ENCODE measurements at places on chromosomes 12 and 14. TPM values are rescaled to one million over a fixed set of nuclear protein-coding genes. Genes with fewer than 3 reads are reported as not detected.

DNA sequence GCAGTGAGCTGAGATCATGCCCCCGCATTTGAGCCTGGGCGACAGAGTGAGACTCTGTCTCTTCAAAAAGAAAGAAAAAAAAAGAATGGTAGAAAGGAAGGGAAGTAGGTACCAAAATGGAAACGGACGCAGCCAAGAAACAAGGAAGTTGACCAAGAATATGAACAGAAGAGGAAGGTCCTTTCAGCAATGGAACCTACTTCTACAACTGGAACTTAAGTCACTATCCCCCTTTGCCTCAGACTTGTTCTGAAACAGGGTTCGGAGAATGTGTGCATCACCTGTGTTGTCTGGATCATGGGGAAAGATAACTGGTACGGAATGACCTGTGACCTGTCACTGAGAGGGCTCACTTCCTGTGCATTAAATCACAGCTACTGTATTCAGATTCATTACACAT is 43.9 kb upstream of the RNASE1 start:
- H3K36me3 ChIP-seq, result no peaks in the 10 kb centered on the region
- peaks cover 10% of the 10 kb centered on the region for H3K4me1 ChIP-seq
- DNase-seq, result no peak
- no peaks in the 10 kb centered on the region for H3K27me3 ChIP-seq
- H3K27ac ChIP-seq, result no peak overlapping the region
- H3K4me3 ChIP-seq, result no peak overlapping the region

The SIX6 gene
- not detected for total RNA-seq

- DNase-seq, result no peak
- H3K27me3 ChIP-seq, result no peaks in the 10 kb centered on the region
- H3K4me1 ChIP-seq, result no peaks in the 10 kb centered on the region
- H3K4me3 ChIP-seq, result no peak overlapping the region
- H3K36me3 ChIP-seq, result no peaks in the 10 kb centered on the region
These were observed 96.1 kb downstream of the RBM19 start for GRCh38 chr12:113870035-113870434.

The NTN4 gene
- total RNA-seq, result 136 TPM

- peaks cover 3% of the 10 kb centered on the region for H3K4me1 ChIP-seq
- no peak overlapping the region for H3K4me3 ChIP-seq
- H3K27me3 ChIP-seq, result no peaks in the 10 kb centered on the region
- no peak for DNase-seq
- H3K36me3 ChIP-seq, result no peaks in the 10 kb centered on the region
These were observed 37.8 kb upstream of the CRADD start for GRCh38 chr12:93639406-93639805.

The CLEC1B gene
- not detected for total RNA-seq

DNA sequence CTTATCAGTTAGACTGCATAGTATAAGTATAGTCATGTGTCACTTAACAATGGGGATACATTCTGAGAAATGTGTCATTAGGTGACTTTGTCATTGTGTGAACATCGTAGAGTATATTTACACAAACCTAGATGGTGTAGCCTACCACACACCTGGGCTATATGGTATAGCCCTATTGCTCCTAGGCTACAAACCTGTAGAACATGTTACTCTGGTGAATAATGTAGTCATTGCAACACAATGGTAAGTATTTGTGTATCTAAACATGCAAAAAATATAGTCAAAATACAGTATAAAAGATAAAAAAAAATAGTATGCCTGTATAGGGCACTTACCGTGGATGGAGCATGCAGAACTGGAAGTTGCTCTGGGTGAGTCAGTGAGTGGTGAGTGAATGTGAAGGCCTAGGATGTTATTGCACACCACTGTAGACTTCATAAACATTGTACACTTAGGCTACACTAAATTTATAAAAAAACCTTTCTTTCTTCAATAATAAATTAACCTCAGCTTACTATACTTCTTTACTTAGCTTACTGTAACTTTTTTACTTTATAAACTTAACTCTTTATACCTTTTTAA is 40.3 kb upstream of the ANKS1B start:
- DNase-seq, result no peak
- H3K27ac ChIP-seq, result no peak overlapping the region
- H3K4me3 ChIP-seq, result no peak overlapping the region
- H3K4me1 ChIP-seq, result no peaks in the 10 kb centered on the region
- H3K27me3 ChIP-seq, result no peaks in the 10 kb centered on the region
- no peaks in the 10 kb centered on the region for H3K36me3 ChIP-seq

GRCh38 chr12:110280392-110280778 is 662 bp upstream of the ATP2A2 start:
- peaks cover 35% of the 10 kb centered on the region for H3K4me1 ChIP-seq
- peak overlapping the region; percentile 82 for H3K4me3 ChIP-seq
- peak overlapping the region; percentile 83 for H3K27ac ChIP-seq
- H3K27me3 ChIP-seq, result no peaks in the 10 kb centered on the region

DNA sequence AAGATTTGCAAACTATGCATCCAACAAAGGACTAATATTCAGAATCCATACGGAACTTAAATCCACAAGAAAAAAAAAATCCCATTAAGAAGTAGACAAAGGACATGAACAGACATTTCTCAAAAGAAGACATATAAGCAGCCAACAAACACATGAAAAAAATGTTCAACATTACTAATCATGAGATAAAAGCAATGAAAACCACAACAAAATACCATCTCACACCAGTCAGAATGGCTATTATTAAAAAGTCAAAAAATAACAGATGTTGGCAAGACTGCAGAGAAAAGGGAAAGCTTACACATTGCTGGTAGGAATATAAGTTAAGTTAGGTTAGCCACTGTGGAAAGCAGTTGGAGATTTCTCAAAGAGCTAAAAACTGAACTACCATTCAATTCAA is 16.2 kb downstream of the CDK17 start:
- DNase-seq, result no peak
- H3K27ac ChIP-seq, result no peak overlapping the region
- no peaks in the 10 kb centered on the region for H3K27me3 ChIP-seq
- no peak overlapping the region for H3K4me3 ChIP-seq

The OVCH1 gene
- total RNA-seq, result 2.0 TPM

DNA sequence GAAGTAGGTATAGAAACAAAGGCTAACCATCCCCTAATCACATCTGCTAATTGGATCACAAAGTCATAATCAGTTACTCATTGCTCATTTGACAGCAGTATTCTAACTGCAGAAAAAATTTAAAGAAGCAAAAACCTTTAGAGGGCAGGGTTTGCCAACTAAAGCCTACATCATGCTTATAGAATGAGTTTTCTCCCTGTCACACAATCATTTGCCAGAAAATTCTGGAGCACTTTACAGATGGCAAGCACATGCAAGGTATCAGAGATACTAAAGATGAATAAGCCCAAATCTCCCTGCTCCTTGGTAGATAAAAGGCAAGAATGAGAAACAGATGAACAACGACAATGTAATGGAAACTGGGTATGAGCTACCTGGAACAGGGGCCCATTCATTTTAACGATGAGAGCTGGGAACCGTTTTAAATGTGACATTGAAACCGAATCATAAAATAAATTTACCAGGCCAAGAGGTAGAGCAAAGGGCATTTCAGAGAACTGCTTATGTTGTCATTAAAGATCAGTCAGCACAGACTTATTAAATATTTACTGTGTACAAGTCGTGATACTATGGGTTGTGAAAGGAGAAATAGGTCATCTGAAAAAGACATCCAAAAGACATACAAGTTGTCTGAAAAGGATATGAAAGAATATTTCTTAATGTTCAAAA is 211.4 kb upstream of the ABCD2 start:
- DNase-seq, result no peak
- H3K27me3 ChIP-seq, result no peaks in the 10 kb centered on the region
- H3K27ac ChIP-seq, result no peak overlapping the region
- no peaks in the 10 kb centered on the region for H3K4me1 ChIP-seq
- H3K36me3 ChIP-seq, result no peaks in the 10 kb centered on the region

DNA sequence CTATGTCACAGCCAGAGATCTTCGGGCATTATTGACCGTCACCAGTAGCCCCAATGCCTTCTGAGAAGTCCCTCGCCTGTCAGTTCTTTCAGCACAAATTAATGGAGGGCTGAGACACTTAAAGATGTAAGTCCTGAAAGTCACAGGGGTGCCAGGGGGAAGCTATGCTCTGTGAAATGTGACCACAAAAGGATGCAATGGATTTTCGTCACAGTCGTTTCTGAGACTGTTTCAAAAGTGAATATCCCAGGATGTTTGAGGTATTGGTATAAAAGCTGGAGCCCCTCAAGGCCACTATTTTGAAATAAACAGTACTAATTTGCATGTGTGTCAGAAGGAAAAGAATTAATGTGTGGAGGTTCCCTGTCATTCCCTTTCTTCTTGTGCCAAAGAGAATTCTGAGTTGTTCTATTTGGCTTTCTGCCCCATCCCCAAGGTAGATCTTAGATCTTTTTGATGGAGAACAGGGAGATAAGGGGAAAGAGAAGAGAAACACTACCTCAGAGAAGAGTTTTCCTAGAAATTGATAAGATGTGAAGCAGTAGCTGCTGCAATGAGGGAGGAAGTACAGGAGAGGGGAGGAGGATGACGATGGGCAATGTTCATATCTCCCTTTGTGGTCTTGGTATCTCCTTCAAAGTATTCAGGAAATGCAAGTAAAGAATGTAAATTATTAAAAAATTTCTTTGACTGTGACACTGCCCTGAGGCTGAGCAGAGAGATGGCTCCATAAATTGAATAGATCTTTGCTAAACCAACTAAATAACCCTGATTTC is 101.8 kb upstream of the NAP1L1 start:
- no peaks in the 10 kb centered on the region for H3K27me3 ChIP-seq
- no peaks in the 10 kb centered on the region for H3K4me1 ChIP-seq
- no peak for DNase-seq
- no peak overlapping the region for H3K4me3 ChIP-seq

DNA sequence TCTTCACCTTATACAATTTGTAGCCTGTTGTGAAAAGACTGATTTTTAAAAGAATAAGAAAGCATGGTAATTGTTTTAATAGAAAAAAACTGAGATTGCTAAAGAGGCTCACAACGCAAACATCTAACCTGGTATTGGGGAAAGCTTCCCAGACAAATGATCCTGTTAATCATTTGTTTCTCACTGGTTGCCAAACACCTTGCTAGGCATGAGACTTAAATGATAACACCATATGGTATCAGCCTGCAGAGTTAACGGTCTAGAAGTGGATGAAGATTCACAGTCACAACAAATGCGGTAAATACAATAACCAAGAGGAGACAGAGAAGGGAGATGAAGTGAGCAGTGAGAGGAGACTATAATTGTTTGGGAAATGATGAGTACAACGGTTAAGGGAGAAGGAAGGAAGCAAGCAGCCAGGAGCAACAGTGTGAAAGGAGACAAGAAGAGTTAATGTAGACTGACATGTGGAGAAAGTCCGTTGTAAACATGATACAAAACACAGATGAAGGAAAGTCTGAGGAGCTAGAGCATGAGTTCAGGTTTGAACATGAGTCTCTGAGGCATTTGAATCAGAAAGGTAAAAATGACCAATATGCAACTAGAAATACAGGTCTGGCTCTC is 19.8 kb downstream of the GXYLT1 start:
- H3K27me3 ChIP-seq, result no peaks in the 10 kb centered on the region
- no peak overlapping the region for H3K4me3 ChIP-seq
- peaks cover 6% of the 10 kb centered on the region for H3K4me1 ChIP-seq
- no peaks in the 10 kb centered on the region for H3K36me3 ChIP-seq

- DNase-seq, result no peak
- no peaks in the 10 kb centered on the region for H3K4me1 ChIP-seq
- no peaks in the 10 kb centered on the region for H3K27me3 ChIP-seq
- H3K27ac ChIP-seq, result no peak overlapping the region
- no peak overlapping the region for H3K4me3 ChIP-seq
- no peaks in the 10 kb centered on the region for H3K36me3 ChIP-seq
These were observed 666.6 kb downstream of the NRXN3 start for GRCh38 chr14:78836777-78837176.

The SVOP gene
- total RNA-seq, result not detected

DNA sequence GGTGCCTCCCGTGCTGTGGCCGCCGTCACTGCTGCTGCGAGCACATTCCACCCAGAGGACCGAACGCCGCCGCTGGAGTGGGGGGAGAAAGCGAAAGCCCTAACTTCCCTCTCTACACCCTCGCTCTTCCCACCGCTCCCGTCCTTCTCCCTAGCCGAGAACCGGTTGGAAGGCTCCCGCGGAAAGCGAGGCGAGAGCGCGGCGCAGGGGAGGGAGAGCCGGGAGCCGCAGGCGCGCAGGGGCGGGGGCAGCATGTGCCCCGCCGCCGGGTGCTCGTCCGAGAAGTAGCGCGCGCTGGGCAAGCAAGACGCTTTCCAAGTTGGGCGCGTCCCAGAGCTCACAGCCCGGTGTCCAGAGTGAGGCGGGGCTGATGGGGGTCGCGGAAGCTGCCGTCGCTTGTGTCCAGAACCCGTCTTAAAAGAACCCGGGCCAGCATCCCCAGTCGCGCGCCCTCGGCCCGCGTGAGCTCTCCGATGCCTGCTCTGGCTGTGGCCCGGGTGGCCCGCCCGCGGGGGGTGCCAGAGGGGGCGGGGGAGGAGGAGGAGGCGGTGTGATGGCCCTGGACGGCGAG is at the start of gene TRHDE:
TRHDE (plus strand) TSS at position 280 of the 571 bp plus-strand sequence; CDS start at position 554, 274 bp downstream.
- H3K36me3 ChIP-seq, result no peaks in the 10 kb centered on the region
- DNase-seq, result peak; percentile 79
- peaks cover 29% of the 10 kb centered on the region for H3K27me3 ChIP-seq
- H3K27ac ChIP-seq, result peak within 1 kb of the TSS; percentile 71
- H3K4me1 ChIP-seq, result peaks cover 5% of the 10 kb centered on the region
- H3K4me3 ChIP-seq, result peak within 1 kb of the TSS; percentile 55

- no peaks in the 10 kb centered on the region for H3K27me3 ChIP-seq
- no peak overlapping the region for H3K4me3 ChIP-seq
- no peak for DNase-seq
These were observed 101.0 kb upstream of the GZMB start for GRCh38 chr14:24734917-24735500.

GRCh38 chr12:56836800-56837663 is 73.9 kb downstream of the HSD17B6 start:
- no peaks in the 10 kb centered on the region for H3K36me3 ChIP-seq
- no peaks in the 10 kb centered on the region for H3K27me3 ChIP-seq
- DNase-seq, result no peak
- no peak overlapping the region for H3K4me3 ChIP-seq
- H3K27ac ChIP-seq, result peak overlapping the region; percentile 55
- H3K4me1 ChIP-seq, result peaks cover 46% of the 10 kb centered on the region

DNA sequence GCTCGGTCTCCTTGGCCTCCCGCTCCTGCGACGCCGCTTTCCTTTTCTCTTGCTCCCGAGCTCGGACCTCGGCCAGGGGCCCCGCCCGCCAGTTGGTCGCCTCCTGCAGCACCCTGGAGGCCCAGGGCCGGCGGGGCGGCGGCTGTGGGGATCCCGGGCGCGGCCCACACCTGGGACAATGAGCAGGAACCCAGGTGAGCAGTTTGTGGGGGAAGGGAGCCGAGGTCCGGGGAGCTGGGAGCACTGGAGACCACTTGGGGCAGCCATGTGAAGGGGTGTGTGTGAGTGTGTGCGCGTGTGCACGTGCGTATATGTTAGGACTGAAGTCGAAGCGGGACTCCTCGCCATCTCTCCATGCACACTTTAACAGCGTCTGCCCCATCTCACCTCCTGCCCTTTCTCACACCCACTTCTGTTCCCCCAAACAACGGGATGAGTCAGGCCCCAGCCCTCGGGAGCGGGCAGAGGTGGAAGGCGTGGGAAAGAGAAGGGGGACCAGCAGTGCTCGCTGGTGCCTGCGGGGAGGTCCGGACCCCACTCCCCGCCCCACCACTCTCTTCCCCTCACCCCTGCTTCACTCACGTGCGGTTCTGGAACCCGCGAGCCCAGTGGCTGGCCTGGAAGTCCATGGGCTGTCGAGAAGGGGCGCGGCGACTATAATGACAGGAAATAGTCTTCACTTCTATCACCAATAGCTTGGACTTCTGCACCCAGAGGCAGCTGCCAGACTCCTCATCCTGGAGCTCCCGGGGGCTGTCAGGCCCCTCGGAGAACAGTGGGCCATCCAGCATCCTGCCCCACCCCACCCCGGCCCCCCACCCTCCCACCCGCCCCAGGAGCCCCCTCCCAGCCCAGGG is 450 bp downstream of the DDN start:
- peaks cover 28% of the 10 kb centered on the region for H3K36me3 ChIP-seq
- peaks cover 45% of the 10 kb centered on the region for H3K27me3 ChIP-seq
- peak overlapping the region; percentile 49 for H3K4me3 ChIP-seq
- peaks cover 36% of the 10 kb centered on the region for H3K4me1 ChIP-seq
- H3K27ac ChIP-seq, result no peak overlapping the region

The PCED1B gene
- 7.6 TPM for total RNA-seq

The RERG gene
- 19.6 TPM for total RNA-seq

Data from upper lobe of right lung (tissue), 1 donor.